Skeletal muscle cell (primary cell): ENCODE measurements at places on chromosomes 11 and 22.
A peak's percentile ranks its signal among the peaks of the same experiment; 100 is the strongest.

DNA sequence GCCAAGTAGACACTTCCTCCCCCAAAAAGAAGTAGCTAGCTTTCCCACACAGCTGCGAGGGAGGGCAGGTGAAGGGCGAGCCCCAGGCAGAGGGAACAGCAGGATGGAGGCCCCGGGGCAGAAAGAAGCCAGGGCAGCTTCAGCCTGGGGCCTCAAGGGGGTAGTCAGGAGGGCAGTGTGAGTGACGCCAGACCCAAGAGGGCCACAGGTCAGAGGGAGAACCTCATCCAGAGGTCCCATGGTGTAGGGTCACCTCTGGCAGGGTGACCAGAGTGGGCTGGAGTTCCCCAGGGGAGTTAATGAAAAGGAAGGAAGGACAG is 9.2 kb downstream of the PRR5 start:
- no peak for DNase-seq

DNA sequence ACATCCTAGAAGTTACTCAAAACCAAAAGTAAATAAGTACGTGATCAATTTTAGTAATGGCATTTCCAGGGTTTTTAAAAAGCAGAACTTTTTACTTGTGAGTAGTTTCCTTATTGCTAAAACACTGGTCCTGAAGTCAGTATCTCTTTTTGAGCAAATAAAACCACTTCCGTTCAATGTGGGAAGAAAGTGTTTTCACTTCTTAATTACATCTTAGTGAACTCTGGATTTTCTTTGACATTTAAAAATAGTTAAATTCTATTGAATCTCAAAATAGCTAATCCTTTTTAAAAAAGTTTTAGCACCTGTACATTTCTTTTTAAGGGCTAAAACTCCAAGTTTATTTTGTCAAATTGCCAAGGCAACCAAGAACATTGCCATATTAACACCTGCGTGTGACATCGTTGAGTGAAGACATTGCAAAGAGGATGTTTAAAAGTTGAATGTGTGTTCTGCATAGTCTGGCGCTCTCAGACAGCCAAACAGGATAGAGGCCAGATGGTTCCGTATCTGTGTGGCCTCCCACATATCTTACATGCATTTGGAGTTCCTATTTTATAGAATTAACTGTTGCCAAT is 17.2 kb upstream of the OR5B21 start:
- no peak for DNase-seq

GRCh38 chr11:5591613-5592012 is 4.8 kb upstream of the TRIM6 start:
- DNase-seq: no peak

DNA sequence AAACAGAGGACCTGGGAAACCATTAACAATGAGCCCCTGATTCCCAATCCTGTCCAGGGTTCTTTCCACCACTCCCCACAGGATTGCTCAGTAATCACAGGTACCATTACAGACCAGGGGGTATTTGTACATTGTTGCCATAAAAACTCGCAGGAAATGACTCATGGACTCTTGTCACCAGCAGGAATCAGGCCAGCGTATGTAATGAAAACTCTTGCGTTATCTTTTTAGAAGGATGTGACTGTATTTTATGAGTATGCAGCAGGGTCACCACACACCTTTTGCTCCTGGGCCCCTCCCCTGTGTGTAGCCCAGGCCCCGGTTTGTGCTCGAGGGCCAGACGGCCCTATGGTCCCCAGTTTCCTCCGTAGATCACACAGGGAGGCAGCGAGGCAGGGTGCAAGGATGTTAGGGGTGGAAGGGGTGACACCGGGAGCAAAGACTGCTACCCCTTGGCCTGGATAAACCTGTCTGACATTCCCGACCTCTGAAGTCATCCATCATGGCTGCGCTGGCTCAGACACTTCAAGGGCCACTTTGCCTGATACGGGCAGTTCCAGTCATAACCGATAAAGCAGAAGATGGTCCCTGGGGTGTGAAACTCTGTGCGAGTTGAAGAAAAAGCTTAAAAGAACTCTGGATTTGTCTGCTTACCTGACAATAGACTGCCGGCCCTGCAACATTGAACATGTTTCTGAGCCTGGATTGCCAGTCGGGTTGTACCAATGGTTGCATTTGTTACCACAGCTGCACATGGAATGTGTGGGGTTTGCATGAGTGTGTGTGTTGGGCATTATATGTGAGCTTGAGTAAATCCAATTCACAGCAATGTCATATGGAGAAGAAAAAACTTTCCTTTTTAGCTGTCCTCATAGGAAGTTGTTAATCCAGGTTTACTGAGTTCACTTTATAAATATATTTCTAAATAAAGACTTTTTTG is 56.9 kb downstream of the MICAL2 start:
- peak; percentile 76 for DNase-seq

DNA sequence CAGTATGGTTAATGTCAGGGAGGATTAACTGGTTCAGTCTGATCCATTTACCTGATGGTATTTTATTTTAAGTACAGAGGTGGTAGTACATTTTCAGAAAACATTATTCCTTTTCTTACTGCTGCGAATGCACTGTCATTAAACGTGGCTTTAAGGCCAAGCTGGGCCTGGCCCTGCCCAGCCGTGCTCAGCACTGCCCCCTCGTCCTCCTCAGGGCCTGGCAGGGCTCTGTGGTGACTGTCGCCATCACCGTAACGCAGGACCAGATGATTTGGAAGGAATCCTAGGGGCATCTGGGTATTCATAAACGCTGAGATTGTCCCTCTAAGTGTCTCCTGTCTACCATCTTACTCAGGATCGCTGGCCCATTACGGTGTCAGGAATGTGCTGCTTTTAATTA is 302.0 kb downstream of the TBC1D22A start:
- no peak for DNase-seq

DNA sequence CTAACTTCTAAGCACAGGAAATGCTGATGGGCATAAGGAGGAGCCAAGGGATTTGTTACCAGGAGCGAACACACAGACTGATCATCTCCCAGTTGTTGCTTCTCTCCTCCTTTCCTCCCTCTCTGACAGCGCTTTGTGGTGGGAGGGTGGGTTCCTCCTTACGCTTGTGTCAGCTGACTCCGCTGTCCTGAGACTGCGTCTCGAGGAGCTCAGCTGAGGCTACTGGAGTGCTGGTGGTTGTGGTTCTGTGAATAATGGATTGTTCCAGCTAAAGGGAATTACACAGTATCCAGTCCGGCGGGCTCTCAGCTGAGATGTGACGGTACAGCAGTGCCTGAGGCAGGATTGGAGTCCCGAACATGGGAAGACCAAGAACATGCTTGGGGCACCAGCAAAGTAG is 113.4 kb downstream of the CTNND1 start:
- DNase-seq: no peak

GRCh38 chr11:3074912-3075589 is 17.8 kb upstream of the CARS1 start:
- DNase-seq: no peak

DNA sequence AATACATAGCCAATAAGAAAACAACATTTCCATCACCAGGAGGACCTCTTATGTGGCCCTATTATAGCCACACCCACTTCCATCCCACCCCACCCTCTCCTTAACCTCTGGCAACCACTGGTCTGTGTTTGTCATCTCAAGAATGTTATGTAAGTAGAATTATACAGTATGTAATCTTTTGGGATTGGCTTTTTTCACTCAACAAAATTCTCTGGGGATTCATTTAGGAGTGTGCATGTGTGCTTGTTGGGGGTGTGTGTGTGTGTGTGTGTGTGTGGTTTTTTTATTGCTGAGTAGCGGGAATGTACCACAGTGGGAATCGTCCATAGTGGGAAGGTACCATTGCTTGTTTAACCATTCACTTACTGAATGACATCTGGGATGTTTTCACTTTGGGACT is 5.2 kb downstream of the KCNJ5 start:
- no peak for DNase-seq

DNA sequence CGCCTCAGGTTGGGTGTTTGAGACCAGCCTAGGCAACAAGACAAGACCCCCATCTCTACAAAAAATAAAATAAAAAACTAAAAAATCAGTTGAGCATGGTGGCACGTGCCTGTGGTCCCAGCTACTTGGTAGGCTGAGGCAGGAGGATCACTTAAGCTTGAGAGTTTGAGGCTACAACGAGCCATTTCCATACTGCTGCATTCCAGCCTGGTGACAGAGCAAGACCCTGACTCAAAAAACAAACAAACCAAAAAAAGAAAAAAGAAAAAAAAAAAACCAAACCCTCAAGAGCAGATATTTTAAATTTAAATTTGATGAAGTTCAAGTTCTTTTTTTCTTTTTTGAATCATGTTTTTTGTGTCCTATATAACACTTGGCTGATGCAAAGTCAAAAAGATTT is 7.2 kb upstream of the CCDC83 start:
- DNase-seq: no peak

- no peak for DNase-seq
These were observed 6.9 kb downstream of the RBFOX2 start for GRCh38 chr22:36021606-36022153.

DNA sequence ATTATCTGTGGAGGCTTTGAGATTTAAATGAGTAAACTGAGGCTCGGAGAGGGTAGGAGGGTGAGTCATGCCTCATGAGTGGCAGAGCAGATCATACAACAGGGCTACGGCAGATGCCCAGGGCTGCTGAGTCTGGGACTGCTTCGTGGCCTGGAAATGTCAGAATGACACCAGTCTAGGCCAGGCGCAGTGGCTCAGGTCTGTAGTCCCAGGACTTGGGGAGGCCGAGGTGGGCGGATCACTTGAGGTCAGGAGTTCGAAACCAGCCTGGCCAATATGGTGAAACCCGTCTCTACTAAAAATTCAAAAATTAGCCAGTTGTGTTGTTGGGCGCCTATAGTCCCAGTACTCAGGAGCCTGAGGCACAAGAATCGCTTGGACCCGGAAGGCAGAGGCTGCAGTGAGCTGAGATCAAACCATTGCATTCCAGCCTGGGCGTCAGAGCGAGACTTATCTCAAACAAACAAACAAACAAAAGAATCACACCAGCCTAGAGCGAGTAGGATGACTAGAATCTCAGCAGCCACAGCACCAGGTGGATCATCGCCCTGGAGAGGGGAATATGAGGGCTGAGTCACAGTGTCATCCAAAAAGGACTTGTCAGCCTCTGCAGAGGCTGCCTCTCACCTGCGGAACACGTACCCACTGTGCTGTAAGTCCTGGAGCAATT is 48.6 kb upstream of the ADA2 start:
- no peak for DNase-seq
